ENCODE measurements at places on chromosomes 13 and 19.
A peak's percentile ranks its signal among the peaks of the same experiment; 100 is the strongest.

DNA sequence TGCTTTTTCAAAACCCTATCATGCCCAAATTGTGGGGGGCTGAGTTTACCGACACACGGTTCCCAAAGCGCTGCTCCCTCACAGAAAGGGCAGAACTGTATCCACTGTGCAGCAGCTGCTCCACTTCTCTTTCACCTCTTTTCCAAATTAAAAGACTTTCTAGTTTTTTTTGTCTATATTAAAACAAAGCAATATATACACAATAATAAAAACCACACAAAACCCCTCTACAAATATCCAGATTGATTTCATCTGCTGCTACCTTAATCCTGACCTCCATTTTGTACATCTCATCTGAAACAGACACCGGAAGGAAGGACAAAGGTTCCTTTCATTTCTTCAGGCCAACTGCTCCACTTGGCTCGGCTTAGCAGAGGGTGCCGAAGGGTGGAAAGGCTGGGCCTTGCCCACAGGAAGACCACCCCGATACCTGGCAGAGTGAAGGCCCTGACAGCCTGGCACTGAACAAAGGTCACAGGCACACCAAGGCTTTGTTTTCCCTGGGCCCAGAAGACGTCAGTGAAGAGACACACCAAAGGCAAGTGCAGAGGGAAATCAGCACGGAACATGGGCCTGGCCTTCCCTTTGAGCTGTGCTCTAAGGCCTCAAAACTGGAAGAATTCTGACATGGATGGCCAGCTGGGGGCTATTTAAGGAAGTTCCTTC lies 71.6 kb downstream of the LATS2 start:
- no peak for DNase-seq

DNA sequence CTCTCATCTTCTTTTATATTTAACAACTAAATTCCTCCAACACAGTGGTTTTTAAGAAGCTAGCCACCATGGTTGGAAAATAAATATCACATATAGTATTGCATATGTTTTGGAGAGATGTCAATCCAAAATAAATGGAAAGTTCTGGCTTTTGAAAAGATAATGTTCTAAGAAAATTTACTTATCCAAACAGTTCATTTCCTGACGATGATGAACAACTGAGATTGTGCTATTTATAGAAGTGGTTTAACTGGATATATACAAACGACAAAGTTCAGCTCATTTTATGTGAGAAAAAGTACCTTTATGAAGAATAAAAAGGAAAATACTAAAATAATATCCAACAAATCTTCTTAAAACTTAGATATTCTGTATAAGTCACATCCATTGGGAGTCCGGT lies 174.7 kb downstream of the MZT1 start:
- no peak for DNase-seq

DNA sequence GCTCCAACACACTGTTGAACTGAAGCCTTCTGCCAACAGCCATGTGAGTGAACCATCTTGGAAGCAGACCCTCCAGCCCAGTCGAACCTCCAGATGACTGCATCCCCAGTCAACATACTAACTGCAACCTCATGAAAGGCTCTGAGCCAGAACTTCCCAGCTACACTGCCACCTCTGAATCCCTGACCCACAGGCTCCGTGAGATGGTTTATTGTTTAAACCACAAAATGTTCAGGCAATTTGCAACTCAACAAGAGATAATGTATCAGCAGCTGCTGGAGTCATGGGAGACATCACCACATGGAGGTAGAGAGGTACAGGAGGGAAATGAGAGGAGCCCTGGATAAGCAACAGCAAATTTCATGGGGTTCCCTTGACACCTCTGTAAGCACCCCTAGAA lies 266.4 kb upstream of the NBEA start:
- DNase-seq: no peak

DNA sequence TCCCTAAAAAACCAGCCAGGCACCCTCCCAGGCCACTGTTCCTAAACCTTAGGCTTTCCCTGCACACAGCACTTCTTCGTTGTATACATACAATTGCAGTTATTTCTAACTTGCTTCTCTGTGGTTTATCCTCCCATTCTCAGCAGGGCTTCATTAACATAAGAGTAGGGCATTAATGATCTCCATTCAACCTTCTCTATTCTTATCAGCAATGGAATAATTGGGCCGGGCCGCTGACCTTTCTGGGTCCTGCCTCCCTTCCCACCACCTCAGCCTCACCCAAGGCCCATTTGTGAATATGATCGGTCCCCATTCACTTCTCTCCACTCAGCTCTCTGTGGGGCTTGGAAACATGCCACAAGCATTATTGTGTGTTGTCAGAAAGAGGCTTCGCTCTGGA lies 184.2 kb downstream of the SUCLA2 start:
- no peak for DNase-seq

GRCh38 chr13:50200569-50200968 lies 185.3 kb downstream of the KCNRG start:
- DNase-seq: no peak

- no peak for DNase-seq
Measured at GRCh38 chr13:30932481-30933353, at the start of gene TEX26. Gene TEX26, plus strand, starts transcription at chr13:30932656. Its CDS starts 60 bp downstream, at chr13:30932716.

DNA sequence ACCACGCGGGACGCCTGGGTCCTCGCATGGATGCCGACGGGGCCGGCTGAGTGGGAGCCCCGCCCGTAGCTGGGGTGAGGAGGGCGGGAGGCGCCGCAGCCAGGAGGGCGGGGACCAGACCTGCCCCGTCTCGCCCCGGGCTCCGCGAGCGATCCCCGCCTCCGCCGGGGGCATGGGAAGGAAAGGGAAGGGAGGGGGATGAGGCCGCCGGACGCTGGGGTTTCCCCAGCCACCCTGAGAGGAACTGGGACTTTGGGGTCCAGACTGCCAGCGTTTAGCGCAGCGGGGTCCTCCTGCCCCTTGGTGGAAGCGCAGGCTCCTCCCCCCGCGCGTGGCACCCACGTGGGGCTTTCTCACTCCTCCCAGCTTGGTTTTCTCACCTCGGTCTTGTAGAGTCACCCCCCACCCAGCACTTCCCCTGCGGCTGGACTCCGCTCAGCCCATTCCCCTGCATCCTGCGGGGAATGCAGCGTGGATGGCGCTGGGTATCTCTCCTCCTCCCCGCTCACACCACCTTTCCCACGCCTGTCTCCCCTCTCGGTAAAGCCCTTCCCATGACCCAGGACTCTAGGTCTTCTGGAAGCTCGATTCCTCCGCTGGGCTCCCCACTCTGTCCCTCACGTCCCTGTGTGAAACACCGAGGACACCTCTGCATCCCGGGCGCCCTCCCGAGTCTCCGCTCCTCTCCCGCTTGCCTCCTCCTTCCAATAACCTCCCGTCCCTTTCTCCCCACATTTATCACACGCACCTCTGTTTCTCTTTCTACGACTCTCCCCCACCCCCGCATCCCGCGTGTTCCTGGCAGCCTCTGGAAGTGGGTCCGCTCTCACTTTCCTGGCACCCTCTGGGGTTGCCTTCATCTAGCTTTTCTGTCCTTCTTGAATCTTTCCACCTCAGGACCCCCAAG lies 2.1 kb downstream of the TGFB1 start:
- peak; percentile 88 for DNase-seq

- no peak for DNase-seq
Measured at GRCh38 chr19:51430221-51430620, 12.8 kb upstream of the SIGLEC10 start.

GRCh38 chr13:89270736-89271135 lies 1599.6 kb downstream of the SLITRK5 start:
- no peak for DNase-seq

- DNase-seq: no peak
Measured at GRCh38 chr13:47723898-47724297, 277.2 kb downstream of the SUCLA2 start.

GRCh38 chr19:39514840-39515550 lies at the start of gene SELENOV:
Gene SELENOV, plus strand, starts transcription at chr19:39515139. Its CDS starts 74 bp downstream, at chr19:39515213.
- DNase-seq: no peak

- no peak for DNase-seq
Measured at GRCh38 chr13:64723724-64724123, 2506.4 kb downstream of the PCDH9 start.

- no peak for DNase-seq
Measured at GRCh38 chr19:3656747-3657394, 30.3 kb upstream of the CACTIN start.

DNA sequence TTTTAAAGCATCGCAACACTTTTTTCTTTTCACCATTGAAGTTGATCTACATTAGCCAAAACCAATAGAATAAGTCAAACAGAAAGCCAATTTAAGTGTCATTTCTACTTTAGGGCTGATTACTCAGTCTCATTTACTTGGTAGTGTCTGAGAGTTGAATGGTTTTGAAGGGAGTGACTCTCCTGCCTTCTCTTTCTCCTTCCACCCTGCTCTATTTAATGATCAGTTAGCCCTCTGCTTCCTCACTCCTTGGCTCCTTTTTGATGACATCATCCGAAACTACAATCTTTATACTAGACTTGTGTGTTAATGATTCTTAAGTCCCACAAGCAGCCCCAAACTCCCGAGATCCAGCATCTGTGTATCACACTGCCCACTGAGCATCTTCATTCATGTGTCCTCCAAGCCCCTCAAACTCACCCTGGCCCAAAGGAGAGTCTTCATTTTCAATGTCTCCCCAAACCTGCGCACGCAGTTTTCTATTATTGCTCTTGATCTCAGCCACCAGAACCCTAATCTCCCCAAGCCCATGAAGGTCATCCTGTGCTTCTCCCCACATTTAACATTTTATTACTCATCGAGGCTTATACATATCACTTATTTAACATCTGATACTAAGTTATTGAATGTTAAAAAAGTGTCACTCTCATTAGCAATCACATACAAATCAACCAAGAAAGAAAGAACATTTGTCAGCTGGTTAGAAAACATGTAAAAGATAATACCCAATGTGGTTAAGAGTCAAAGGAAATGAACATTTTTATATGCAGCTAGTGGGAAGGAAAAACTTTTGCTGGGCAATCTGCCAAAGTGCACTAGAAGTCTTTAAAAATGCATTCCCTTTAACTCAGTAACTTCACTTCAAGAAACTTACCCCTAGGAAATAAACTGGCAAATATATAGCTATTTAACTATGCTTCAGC lies 32.2 kb upstream of the ARGLU1 start:
- no peak for DNase-seq

- DNase-seq: no peak
Measured at GRCh38 chr13:100473087-100473486, 115.5 kb downstream of the GGACT start.

- DNase-seq: no peak
Measured at GRCh38 chr19:36010402-36010801, 1.8 kb upstream of the SYNE4 start.

- peak; percentile 43 for DNase-seq
Measured at GRCh38 chr19:1811942-1812425, at the start of gene ATP8B3. Gene ATP8B3, minus strand, starts transcription at chr19:1812276. Its CDS starts 540 bp downstream, at chr19:1811736.

GRCh38 chr19:4057931-4058692 lies 8.6 kb downstream of the ZBTB7A start:
- peak; percentile 42 for DNase-seq

GRCh38 chr13:44013758-44014291 lies 134.1 kb downstream of the LACC1 start:
- DNase-seq: no peak

- no peak for DNase-seq
Measured at GRCh38 chr19:3467437-3468198, 12.7 kb downstream of the SMIM24 start.

GRCh38 chr13:41568972-41569351 lies 111.6 kb downstream of the RGCC start:
- no peak for DNase-seq

DNA sequence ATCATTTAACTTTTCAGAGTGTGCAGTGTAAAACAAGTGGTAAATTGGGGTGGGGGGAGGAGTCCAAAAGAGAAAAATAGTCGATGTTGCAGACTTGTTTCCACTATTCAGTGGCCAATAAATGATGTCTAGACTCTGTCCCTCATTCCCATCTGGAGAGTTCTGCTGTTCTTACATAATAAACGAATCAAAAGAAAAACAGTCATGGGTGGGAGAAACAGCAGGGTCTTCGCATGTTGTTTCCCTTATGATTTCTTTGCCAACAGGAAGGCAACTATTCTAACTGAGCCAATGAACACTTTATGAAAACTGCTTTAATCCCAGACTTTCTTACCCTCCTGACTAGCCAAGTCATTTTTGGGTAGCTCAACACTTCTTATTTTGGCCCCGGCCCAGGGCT lies 615.5 kb downstream of the FGF9 start:
- no peak for DNase-seq

DNA sequence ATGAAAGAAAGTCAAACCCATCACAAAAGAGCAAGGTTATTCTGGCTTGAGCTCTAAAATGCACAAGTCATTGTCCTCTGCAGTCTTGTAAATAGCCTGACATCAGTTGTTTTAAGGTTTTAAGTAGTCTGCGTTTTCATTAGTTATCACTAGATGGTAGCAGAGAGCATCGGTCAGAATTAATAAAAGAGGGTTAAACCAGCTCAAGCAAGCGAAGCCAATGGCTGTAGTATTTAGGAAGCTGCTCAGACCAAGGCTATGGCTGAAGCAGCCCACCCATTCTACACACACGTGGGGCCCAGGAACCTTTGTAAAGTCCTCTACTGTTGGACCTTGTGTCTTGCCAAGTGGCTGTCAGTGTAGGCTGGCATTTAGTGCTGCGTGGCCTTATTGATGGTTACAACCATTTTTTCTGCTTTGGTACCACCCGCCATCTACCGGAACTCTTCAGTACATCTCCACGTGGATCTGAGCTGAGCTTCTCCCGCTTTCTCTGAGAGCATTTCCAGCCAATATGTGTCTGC lies 13.3 kb upstream of the ZNF57 start:
- DNase-seq: no peak

- no peak for DNase-seq
Measured at GRCh38 chr19:49210901-49211451, 53.4 kb downstream of the TRPM4 start.

DNA sequence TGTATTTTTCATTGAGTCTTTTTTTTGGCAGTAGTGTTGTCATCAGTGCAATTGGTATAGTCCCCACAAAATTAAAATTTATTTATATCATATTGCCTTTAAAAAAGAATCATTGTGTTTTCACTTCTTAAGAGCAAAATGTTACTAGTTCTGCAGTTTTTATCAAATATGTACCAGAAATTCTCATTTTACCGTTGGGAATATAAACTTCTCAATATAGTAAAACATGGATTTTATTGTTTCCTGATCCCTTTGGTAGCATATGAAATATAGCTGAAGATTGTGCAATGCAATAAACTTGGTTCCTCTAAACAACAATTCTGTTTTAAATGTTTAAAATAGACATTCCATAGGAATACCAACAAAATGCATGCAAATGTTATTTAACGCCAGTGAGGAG lies 306.5 kb upstream of the PCDH20 start:
- DNase-seq: no peak

GRCh38 chr19:54464630-54465425 lies 1.2 kb upstream of the LENG9 start:
- no peak for DNase-seq

DNA sequence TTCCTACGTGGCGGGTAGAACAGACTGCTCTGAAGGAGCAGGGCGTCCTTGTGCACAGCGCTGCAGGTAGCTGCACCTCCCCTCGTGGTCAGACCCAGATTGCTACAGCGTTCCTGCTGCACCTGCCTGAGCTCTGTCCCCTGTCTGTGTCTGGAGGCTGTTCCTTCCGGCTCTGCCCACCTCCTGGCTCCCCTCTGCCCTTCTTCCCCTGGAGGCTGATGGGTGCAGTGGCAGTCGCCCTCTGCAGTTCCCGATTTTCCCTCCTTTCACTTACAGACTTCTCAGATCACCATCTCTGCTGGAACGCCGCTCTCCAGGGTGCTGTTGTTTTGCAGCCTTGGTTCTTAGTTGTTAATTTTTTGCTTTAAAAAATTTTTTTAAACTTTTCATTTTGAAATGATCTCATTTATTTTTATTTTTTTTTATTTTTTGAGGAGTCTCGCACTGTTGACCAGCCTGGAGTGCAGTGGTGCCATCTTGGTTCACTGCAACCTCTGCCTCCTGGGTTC lies 53.6 kb downstream of the SMARCA4 start:
- no peak for DNase-seq
